ENCODE measurements at places on chromosomes 7 and 10.

DNA sequence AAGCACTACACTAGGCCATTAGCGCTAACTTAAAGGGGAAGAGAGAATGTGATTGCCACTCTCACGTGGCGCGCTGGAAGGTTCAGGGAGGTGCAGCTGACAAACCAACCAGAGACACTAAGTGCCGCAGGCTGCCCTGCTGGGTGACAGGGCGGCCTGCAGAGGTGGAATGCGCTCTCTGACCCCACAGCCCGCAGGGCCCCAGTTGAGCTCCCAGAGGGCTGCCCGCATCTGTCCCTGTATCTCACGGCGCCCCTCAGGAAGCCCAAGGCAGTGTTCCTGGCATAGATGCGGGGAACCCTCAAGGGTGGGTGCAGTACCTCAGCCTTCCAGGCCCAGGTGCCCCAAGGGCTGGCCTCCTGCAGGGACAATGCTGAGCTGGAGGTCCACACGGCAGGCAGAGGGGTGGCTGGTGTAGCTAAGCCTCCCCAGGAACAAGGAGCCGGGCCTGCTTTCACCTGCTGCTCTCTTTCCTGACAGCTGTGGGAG, 66.6 kb downstream of the CALML3 start:
- DNase-seq: no peak

DNA sequence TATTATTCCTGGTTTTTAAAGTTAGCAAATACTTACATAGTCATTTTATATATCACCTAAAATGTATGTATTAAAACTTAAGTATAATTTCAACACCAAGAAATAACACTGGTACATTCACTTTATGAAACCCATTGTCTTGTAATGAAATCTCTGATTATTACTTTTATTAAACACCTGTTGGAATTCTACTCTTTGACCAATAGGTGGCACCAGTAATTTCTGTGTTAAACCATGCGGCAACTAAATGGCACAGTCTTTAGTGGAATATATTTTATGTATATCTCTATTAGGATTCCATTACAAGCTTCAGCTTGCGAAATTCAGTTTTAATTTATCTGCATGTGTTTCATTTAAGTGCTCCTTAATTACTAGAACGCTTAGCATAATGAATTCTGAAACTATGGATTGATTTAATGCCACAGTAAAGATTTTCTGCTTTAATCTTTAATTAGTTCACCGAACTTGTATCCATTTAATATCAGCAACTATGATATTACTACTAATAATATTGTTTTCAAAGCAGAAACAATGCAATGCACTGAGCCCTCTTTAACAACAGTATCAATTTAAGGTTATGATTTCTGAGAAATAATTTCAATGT, 181.3 kb downstream of the MAGI2 start:
- DNase-seq: peak; percentile 74

- DNase-seq: no peak
Measured at GRCh38 chr7:152081088-152081487, 55.6 kb downstream of the GALNT11 start.

DNA sequence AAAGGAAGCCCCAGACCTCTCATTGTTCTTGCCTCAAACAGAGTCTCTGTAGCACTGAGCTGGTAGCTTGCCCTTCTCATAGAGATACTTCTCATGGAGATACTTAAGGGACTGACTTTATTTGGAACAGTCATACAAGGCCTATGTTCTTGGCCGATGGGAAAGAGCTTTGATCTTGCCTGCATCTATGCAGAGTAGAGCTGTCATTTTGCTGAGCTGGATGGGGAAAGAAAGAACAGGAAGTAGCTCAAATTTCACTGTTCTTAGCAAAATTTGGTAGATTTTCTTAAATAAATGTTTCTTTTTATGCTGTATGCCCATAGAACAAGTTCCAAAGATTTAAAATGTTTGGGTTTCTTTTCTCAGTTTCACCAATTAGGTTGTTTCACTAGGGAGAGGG, 119.3 kb upstream of the SEC61G start:
- DNase-seq: no peak

DNA sequence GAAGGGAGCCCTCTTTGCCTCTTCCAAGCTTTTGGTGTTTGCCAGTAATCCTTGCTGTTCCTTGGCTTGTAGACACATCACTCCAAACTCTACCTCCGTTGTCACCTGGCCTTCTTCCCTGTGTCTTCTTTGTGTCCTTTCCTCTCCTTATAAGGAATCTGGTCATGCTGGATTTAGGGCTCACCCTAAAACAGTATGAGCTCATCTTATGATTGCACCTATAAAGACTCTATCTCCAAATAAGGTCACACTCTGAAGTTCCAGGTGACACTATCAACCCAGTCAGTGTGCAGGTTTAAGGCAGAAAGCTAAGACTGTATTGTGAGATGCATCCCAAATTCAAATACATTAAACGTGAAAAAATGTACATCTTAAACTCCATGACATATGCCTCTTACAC, 49.0 kb upstream of the ZRANB1 start:
- DNase-seq: no peak

DNA sequence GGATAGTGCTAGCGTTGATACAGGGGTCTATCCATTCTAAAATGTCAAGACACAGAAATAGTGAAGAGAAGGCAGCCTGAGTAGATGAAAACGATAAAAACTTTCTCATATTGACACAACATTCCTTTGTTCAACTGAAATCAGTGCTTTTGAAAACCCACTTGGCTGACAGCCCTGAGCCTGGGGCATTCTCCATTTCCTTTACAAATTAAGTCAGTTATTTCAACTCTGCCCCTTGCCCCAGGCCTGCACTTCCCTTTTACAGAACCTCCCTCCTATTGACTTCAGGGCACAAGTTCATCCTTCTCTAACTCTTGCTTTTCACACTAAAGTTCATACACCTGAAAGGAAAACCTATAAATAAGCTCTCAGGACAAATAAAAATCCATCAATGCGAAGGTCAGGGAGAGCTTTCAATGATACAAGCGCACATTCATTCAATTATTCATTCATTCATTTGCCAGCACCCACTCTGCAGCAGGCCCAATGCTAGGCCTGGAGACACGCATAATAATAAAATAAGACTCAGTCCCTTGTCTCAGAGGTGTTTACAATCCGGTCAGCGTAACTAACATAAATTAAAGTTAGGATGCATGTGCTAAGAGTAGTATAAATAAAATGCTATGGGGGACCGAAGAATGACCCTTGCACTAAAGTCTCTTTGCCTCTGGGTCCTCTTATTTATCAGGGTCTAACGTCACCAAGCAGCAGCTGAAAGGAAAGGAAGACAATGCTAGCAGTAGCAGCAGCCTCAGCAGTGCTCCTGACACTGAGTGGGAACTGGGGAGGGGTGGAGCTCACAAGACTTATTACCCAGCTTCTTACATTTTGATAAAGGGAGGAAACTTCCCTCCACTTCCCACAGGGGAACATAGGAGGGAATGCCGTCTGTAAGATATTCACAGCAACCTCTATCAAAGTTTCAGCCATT, 134.8 kb downstream of the PDE1C start:
- DNase-seq: no peak

GRCh38 chr10:26454891-26455290, 16.8 kb downstream of the APBB1IP start:
- no peak for DNase-seq

GRCh38 chr10:25522946-25523608, 348.3 kb downstream of the GPR158 start:
- DNase-seq: no peak

DNA sequence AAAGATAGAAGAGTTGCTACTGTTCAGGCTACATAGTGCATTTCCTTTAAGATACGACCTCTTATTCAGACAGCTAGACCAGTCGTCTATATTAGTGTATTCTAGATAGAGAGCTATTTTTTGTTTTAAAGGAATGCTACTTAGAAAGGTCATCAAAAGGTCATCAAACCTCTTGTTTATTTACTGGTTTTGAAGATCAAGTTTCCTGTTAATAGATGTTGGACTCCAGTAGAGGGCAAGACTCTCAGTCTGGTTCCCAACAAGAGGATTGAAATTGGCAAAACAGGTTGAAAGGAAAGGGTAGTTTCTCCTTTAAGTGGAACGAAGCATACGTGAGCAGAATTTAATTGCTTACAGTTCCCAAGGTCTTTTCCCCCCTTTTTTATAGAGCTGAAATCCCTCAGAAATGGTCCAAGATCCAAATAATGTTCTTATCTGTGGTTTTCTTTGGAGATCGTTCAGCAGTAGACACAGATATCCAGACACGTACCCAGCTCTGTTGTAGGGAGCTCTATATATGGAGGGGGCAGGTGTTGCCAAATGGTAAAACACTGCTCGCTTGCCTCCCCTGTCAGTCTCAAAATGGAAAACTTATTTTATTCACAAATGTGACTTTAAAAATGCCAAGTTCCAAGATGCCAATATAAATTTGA, 37.2 kb downstream of the BAMBI start:
- DNase-seq: no peak

- no peak for DNase-seq
Measured at GRCh38 chr10:130492266-130492934, 356.2 kb downstream of the GLRX3 start.

DNA sequence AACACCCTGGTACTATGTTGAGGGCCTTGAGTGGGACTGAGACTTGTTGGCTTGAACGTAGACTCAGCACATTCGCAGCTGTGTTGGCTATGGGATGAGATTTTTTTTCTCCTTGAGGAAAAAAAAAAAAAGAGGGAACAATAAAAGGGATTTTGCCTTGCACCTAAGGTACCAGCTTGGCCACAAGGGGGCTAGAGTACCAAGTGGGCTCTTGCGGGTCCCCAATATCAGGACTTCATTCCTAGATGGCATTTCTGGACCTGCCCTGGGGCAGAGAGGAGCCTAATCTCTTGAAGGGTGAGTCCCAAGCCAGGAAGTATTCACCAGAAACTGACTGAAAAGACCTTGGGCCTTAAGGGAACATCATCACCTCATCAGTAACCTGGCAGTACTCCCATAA, 1083.6 kb upstream of the PHF14 start:
- DNase-seq: no peak

GRCh38 chr7:111787741-111788140, 225.4 kb upstream of the IMMP2L start:
- no peak for DNase-seq

DNA sequence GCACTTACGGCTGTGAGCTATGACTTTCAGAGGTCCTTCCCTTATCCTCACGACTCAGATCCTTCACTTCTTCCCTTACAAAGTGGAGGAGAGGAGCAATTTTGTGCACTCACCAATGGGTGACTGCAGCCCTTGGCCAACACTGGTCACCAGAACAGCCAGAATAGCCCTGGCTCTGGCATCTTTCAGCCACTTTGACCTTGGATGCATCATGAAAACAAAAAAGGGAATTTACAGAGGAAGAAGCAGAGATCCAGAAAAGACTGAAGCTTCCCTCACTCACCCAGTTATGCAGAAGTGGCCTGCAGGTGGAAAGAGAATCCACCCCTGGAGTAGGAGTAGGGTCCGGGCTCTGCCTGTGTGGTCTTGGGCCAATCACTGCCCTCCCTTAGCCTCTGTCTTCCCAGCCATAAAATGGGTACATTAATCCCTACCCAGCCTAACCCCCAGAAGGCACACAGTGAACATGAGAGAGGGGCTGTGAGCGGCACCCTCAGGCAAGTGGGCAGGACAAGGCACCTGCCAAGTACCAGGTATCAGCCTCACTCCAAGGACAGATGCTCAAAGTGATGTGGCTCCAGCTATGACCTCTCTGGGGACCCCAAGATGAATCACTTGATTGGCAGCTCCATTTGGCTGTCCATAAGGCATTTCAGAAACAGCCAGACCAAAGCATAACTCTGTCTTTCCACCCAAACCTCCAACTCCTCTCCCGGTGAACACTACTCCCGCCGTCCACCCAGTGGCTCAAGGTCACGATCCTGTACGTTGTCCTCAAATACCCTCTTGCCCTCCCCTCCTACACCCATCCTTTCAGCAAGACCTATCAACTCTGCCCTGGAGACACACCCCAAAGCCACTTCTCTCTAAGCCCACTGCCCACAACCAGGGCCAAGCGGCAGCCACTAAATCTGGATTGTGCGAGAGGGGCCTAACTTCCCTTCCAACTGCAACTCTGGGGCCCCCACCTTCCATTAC, 129.8 kb upstream of the ZMIZ1 start:
- no peak for DNase-seq

GRCh38 chr10:97040706-97041105, 145.1 kb downstream of the SLIT1 start:
- DNase-seq: no peak

DNA sequence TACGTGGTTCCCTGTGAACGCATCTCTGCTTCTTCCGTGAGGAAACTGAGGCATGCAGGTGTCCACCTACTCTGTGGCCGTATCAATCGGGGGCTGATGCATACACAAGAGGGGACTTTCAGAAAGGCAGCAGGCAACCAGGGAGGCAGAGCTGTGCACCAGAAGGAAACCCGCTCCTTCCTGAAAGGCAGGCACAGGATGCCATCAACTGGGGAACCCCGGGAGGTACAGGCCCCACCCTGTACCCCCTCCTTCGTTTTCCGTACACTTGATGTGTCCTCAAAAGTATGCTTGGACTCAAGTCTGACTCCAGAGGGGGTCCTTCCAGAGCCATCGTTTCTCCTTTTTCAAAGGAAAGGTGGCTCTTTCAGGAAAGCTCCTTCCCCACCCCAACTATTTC, 59.5 kb downstream of the ASB13 start:
- no peak for DNase-seq

DNA sequence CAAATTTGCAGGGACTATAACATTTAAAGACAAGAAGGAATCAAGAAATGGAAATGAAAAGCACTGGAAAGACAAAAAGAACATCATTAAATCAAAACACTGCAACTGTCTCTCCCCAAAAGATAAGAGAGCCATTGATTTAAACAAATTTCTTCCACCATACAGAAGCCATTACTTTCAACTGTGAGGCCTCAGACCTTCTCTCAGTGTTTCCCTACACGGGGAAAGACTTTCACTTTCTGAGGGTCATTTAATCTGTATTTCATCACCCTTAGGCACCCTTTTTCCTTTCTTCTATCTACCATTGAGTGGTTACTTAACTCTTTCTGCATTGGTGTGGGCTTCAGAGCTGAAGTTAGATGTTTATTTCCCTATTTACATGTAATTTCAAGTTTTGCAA, 47.5 kb downstream of the CCDC172 start:
- DNase-seq: no peak

Measured in suppressor macrophage (primary cell).